ENCODE measurements at places on chromosomes 16 and 17. TPM values are rescaled to one million over a fixed set of nuclear protein-coding genes. Genes with fewer than 3 reads are reported as not detected.

GRCh38 chr16:85759631-85760419 is 8.9 kb upstream of the C16orf74 start:
- DNase-seq: no peak

DNA sequence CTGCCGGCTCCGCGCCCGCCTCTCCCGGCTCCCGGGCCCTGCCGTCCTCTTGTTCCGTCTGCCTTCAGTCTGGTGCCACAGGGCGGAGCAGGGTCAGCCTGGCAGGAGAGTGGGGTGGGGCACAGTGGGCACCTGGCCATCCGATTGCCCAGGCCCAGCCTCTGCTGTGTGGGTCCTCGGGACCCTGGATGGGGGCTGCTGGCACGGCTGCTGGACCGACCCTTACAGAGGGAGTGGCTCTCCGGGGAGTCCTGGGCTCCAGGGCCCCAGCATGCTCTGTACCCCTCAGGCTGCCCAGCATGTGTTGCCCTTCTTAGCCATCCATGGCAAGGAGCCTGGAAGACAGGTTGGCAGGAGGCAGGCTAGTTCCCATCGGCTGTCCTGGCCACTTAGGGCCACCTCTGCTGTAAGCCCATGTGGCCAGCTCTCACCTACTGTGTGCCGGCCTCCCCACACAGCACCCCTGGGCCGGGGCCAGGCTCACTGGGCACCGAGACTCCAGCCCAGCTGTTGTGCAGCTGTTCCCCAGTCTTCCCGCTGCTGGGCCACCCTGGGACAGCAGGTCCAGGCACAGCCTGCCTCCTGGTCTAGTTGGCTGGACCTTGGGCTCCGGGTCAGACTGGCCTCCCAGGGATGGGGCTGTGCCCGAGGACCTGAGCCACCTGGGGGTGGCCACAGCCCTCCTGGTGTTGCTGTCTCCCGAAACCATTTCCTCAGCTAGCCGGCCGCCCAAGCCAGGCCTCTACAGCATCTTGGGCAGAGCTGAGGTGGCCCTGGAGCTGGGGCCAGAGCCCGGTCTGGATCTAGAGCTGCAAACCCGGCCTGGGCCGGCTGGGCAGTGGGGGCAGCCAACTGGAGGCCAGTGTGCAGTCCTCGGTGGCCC is 24.9 kb downstream of the BAHCC1 start:
- DNase-seq: no peak

GRCh38 chr16:69112285-69113129 is 7.1 kb downstream of the HAS3 start:
- DNase-seq: peak; percentile 88

GRCh38 chr17:4839965-4840892 is 7.1 kb downstream of the MINK1 start:
- DNase-seq: no peak

DNA sequence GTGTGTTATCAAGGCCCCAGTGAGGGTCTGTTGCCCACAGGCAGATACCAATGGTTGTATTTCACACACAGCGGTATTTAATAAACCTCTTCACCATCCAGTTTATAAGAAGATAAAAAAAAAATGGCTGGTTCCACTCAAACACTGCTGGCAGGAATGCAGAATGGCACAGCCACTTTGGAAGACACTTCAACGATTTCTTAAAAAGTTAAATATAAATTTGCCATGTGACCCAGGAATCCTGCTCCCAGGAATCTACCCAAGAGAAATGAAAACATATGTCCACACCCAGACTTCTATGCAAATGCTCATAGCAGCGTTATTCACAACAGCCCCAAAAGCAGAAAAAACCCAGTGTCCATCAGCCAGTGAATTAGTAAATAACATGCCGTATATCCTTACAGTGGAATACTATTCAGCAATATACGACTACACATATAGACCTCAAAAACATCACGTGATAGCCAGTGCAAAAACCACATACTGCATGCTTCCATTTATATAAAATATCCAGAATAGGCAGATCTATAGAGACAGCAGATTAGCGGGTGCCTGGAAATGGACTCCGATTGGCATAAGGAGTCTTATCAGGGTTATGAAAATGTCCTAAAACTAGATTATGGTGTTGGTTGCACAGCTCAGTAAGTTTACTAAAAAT is 38.7 kb downstream of the XYLT1 start:
- DNase-seq: no peak

DNA sequence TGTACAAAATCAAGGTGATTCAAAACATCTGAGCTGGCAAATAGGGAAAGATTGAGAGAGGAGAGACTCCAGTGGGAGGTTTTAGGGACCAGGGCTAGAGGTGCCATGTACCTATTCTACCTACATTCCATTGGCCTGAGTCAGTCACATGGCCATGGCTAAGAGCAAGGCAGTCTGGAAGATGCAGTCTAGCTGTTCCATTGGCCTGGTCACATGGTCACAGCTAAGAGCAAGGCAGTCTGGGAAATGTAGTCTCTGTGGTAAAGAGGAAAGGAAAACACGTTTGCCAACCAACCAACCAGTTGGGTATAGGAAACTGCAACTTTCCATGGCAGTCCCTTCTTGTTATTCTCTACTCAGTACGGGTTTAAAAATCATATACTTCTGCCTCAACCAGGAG is 369.1 kb downstream of the XYLT1 start:
- no peak for DNase-seq

- peak; percentile 22 for DNase-seq
Observed at GRCh38 chr16:87707097-87707496, 58.7 kb downstream of the KLHDC4 start.

Gene RGS9
- 2.4 TPM for total RNA-seq

DNA sequence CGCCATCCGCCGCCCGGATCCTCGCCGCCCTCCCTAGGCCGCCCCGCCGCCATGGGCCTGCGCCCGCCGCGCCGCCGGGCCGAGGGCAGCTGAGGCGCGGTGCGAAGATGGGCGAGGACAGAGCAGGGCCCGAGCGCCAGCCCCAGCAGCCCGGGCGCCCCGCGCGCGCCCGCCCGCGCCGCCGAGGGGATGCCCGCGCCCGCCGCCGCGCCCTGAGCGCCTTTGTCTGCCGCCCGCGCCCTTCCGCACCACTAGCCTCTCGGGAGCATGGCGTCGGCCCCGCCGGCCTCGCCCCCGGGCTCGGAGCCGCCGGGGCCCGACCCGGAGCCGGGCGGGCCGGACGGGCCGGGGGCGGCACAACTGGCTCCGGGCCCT is 278 bp downstream of the RAB11FIP3 start:
- no peak for DNase-seq

- DNase-seq: no peak
Observed at GRCh38 chr16:64450177-64450576, 671.7 kb downstream of the CDH11 start.

Gene ZNF287
- 17.4 TPM for total RNA-seq
